ENCODE measurements at places on chromosomes 3 and 15.

- DNase-seq: no peak
Observed at GRCh38 chr15:81924729-81925128, 121.1 kb downstream of the MEX3B start.

DNA sequence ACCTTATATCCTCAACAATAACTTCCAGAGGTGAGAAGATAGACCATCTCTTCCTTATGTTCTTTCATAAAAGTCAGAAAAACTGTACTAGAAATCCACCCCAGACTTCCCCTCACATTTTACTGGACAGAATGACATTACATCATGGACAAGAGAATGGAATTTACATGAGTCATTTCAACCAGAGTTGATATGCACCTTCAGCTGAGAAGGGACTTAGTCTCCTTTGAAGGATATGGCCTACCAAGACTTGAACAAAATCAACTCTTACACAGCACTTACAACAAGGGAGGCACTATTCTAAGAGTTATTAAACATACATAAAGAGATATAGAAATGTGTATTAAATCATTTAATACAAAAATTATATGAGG lies 380.0 kb upstream of the DPH6 start:
- DNase-seq: no peak

GRCh38 chr3:39255503-39256325 lies 24.1 kb downstream of the CX3CR1 start:
- no peak for DNase-seq

DNA sequence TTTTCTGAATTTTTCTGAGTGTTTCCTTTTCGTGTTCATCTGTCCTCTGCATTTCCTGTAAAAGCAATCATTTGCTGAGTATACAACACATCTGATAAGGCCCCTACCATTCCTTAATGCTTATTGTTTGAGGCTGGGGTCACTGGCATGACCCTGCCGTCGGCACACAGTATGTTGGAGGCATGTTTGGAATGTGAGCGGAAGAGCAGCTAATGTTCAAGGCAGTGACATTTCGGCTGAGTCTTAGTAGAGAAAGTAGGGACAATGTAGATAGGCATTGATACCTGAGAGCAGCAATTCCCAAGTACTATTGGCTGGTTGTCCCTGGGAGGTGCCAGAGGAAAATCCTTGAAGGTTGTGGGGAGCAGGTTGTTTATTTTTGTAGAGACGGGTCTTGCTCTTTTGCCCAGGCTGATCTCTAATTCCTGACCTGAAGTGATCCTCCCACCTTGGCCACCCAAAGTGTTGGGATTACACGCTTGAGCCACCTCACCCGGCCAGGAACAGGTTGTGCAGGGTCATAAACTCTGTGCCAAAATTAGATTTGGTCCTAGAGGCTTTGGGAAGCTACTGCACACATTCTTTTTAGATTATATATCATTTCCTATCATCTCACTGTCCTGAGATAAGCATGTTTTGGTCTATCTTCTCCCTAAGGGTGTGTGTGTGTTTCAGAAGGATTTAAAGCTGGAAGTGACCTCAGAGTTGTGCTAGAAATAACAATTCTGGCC lies 13.5 kb downstream of the PTPN23 start:
- DNase-seq: no peak

DNA sequence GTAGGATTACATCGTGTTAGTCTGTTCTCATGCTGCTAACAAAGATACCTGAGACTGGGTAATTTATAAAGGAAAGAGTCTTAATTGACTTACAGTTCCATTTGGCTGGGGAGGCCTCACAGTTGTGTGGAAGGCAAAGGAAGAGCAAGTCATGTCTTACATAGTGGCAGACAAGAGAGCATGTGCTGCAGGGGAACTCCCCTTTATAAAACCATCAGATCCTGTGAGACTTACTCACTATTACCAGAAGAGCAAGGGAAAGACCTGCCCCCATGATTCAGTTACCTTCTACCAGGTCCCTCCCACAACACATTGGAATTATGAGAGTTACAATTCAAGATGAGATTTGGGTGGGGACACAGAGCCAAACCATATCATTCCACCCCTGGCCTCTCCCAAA lies 3.4 kb downstream of the SLC25A26 start:
- no peak for DNase-seq

GRCh38 chr15:76812381-76812780 lies 92.8 kb downstream of the SCAPER start:
- no peak for DNase-seq

DNA sequence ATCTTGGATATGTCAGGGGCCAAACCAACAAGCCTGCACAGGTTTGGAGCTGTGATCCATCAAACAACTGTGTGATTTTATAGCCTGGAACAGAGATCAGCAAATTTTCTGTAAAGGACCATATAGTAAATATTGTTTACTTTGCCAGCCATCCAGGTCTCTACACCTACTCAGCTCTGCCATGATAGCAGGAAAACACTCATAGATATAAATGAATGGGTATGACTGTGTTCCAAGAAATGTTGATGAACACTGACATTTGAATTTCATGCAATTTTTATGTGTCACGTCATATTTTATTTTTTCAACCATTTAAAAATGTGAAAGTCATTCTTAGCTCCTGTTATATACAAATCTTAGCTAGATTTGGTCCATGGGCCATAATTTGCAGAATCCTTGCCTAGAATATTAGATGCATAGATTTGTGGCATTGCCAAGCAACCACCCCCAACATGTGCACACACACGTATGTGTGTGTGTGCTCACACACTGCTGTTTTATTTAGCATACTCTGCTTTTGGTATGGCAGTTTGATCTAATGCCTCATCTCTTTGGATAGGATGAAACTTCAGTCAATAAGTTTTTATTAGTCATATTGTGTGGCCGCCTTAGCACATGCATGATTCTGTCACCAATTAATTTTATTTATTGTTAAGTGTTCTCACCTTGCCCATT lies 6.4 kb downstream of the ATXN7 start:
- no peak for DNase-seq

DNA sequence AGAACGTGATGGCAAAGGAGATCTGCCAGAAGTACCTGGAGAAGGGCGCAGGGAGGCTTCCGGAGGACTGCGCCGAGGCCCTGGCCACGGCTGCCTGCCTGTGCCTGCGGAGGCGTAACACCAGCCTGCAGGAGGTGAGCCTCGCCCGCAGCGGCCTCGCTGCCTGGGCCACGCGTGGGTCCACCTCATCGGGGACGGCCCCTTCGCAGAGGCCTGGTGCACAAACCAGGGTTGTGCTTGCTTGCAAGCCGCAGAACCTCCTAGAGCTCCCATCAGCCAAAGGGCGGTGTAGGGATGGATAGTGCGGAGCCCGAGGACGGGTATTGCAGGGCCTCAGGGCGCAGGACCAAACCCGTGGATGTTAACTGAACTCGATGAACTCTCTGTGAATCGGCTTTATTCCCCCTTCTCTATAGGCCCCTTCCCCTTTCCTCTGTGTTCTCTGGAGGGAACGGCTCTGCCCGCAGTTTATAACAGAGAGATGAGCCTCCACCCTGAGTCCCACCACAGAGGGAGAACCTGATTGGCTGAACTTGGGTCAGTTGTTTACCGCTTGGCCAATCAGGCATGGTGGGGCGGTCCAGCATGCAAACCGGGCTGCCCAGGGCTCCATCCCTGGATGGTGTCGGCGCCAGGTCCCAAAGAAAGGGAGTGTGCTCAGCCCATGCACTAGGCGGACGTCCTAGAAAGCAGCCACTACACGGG lies 13.6 kb upstream of the TATDN2 start:
- no peak for DNase-seq

- no peak for DNase-seq
Observed at GRCh38 chr3:1535361-1535760, 442.5 kb downstream of the CNTN6 start.

DNA sequence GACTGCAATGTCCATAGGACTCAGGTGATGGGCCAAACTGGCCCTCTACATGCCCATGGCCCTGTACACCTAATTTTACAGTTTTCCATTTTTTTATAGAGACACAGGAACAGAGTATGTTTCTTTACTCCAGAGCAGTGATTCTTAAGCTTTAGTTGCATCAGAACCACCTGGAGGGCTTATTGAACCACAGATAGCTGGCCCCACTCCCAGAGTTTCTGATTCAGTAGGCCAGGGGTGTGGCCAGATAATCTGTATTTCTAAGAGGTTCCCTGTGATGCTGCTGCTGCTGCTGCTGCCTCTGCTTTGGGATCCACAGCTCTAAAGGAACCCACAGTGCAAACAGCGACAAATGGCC lies 5.1 kb downstream of the RBP1 start:
- DNase-seq: peak; percentile 65

DNA sequence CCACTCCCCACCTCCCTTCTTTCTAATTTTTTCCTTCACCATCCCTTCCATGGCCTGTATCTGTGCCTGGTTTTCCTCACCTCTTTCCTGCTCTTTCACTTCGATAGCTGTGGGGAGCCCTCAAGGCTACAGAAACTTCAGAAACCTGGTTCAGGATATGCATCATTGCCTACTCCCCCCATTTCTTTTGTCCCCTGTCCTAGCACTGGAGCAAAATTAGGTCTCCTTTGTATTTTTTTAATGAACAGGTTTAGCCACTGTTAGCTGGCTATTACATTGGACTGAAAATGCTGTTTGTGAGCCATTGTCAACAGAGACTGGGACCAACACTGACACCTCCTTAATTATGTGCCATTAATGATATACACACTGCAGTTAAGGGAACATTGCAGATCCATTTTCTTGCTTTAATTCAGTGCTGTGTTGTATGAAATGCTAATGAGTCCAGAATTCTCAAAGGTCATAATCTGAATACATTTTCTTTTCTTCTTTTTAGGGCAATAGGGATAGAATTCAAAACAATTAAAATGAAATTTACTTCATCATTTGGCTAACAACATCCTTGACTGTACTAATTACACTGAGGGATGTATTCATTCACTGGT lies 138.6 kb downstream of the PDCD6IP start:
- DNase-seq: no peak

Data from HS-5 (cell line).